ENCODE measurements at places on chromosomes 16 and 17. TPM values are rescaled to one million over a fixed set of nuclear protein-coding genes. Genes with fewer than 3 reads are reported as not detected.

The SPATA32 gene
- total RNA-seq = not detected

DNA sequence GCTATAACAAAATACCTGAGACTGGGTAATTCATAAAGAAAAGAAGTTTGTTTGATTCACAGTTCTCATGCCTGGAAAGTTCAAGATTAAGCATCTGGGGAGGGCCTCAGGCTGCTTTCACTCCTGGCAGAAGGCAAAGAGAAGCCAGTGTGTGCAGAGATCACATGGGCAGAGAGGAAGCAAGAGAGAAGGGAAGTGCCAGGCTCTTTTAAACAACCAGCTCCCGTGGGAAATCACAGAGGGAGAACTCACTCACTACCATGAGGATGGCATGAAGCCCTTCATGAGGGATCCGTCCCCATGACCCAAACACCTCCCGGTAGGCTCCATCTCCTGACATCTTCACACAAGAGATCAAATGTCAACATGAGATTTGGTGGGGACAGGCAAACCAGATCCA is 501.6 kb downstream of the MAF start:
- DNase-seq = no peak

The MYH13 gene
- not detected for total RNA-seq

- DNase-seq = peak; percentile 77
These were observed 4.7 kb downstream of the SALL1 start for GRCh38 chr16:51146256-51146924.

- DNase-seq = peak; percentile 19
These were observed 12.4 kb upstream of the SLC6A2 start for GRCh38 chr16:55643161-55643970.

The KRTAP4-3 gene
- total RNA-seq = not detected

The MYCBPAP gene
- 0.32 TPM for total RNA-seq

GRCh38 chr16:89323120-89323960 is 105.8 kb downstream of the ZNF778 start:
- DNase-seq = no peak

The CTDNEP1 gene
- 38.9 TPM for total RNA-seq

Data from GM23248 (cell line).